ENCODE measurements at places on chromosomes 16 and 17.
A peak's percentile ranks its signal among the peaks of the same experiment; 100 is the strongest.

DNA sequence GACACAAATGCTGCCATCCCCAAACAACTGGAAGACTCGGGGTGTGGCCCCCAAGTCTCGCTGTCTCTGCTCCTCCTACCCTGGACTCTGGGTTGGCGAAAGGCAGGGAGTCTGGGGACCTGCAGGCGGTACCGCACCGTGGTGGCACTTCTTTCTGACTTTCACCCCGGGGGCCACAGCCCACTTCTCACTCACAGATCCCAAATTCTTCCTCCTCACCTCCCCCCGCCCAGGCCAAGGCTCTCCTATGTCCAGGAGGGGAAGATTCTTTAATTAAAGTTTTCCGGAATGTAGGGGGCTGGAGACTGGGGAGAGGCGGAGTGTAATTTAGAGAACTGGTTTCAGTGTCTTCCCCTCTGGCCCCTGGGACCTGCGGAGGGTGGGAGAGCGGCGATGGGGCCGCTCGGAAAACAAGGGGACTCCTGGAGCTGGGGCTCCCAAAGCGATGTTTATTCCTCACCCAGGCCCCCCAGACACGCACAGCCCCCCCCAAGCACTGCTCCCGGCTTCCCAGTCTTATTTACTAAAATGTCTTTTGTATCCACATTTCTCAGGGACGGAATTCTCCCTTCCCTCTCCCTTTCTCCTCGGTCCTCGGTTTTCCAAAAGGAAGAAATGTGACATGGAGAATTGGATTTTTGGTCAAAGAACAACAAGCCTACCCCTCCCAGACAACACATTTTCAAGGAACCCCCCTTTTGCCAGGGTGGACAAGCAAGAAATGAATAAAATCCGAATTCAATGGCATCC lies 1.2 kb downstream of the WNT3 start:
- no peak for DNase-seq

GRCh38 chr16:75774197-75774596 lies 47.9 kb upstream of the CPHXL start:
- DNase-seq, result no peak

DNA sequence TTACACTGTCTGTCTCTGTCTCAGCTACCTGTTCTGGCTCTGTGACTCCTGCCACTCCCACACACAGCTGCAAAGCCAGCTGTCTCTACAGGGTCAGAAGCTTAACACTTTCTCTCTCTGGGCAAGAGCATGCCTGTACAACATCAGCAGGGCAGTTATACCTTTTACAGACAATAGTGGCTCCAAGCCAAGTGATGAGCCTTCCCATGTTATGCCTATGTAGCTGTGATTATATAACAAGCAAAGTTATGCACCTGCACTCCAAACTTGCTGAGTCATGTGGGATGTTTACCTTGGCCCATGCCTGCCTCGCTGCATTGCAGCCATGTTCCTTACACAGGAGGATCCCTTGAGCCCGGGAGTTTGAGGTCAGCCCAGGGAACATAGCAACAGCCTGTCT lies 31.8 kb upstream of the APPBP2 start:
- DNase-seq, result no peak

DNA sequence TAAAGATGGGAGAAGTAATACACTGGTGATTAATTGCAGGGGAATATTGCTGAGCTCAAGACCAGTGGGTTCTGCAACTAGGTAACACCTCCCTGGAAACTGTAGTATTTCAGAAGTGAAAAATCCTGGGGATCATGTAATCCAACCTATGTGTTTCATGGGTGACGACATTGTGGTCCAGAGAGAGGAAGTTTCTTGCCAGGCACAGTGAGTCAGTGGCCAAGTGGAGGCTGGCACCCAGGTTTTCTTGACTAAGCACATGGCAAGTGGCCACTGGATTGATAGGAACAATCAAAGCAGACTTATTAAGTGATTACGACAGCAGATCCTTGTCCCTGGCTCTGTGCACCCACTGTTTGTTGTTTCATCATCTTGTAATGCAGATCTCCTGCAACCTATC lies 14.6 kb upstream of the CIITA start:
- DNase-seq, result no peak

DNA sequence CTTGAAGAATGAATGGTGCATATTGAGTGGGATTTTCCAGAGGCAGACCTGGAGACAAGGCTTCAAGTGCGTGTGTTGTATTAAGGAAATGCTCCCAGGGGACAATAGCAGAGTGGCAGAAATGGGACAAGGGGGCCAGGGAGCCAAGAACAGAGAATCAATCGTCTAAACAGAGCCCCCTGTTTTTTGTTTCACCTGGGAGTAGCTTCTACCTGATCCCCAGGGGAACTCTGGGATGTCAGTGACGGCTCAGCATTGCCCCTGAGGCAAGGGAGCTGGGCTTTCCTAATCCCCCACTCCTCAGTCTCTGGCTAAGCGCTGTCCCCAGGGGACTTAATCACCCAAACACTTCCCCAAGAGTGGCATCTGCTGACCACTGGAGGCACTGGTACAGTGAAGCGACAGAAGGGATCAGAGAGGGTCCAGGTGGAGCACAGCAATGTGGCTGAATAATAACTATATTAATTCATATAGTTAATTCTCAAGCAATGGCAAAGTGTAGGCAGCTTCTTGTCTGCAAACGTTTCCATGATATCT lies 35.7 kb upstream of the C16orf78 start:
- DNase-seq, result no peak

- DNase-seq, result no peak
Measured at GRCh38 chr17:81428948-81429774, 33.9 kb downstream of the BAHCC1 start.

DNA sequence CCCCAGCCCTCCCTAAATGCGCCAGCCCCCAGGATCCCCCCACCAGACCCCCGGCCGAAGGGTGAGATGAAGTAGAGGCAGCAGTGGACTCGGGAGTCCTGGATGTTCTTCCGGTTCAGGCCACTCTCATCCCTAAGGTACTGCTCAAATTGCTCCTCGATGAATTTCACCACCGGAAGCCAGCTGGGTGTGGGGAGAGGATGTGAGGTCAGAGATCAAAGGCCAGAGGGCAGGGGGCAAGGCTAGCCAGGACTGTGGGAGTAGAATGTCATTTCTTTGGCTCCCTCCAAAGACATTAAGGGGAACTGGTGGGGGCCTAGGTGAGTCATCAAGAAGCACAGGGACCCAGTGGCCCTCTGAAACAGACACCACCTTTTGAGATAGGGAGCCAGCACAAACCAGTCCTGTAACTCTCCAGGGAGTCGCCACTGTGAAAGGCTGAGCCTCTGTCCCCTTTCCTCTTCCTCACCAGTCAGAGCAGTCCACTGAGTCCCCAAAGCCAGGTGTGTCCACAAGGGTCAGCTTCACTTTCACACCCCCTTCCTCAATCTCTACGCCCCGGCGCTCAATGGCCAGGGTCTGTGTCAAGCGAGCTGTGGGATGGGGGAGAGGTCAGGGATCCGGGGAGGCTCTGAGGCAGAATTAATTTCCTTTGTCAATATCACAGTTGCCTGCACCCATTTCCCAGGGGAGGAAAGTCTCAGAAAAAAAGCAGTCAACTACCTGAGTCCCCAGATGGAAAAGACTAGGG lies 895 bp downstream of the SEPTIN1 start:
- peak; percentile 73 for DNase-seq

DNA sequence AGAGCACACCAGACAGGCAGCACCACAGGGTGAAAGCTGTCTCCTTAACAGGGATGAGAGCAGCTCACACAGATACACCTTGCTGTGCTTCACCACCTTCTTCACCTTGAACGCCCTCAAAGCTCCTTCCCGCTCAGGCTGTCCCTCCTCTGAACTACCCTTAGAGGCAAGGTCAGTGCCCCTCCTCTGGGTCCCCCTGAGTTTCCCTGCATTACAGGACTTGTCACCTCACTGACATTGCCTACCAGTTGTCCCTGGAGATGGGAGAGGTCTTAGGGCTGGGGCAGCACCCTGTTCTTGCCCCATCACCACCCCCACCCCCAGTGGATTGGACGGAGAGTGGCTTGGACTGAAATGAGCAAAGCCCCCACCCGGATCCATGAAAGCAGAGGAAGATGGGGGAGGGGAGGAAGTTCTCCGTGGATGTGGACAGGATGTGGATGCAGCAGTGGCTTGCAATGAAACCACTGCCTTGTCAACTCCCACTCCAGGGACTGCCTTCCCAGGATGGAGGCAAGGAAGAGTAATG lies 73.2 kb upstream of the CDH5 start:
- no peak for DNase-seq

DNA sequence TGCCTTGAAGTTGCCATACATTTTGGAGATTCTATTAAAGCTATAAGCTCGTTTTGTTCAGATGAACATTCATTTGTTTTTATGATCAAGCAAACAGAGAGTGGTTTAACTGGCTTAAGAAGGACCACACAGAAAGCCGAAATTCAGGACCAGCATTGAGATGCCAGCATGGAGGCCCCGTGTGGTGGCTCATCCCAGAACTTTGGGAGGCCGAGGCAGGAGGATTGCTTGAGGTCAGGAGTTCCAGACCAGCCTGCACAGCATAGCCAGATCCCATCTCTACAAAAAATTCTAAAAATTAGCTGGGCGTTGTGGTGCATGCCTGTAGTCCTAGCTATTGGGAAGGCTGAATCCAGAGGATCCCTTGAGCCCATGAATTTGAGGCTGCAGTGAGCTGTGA lies 45.9 kb upstream of the KIFC3 start:
- DNase-seq, result no peak

DNA sequence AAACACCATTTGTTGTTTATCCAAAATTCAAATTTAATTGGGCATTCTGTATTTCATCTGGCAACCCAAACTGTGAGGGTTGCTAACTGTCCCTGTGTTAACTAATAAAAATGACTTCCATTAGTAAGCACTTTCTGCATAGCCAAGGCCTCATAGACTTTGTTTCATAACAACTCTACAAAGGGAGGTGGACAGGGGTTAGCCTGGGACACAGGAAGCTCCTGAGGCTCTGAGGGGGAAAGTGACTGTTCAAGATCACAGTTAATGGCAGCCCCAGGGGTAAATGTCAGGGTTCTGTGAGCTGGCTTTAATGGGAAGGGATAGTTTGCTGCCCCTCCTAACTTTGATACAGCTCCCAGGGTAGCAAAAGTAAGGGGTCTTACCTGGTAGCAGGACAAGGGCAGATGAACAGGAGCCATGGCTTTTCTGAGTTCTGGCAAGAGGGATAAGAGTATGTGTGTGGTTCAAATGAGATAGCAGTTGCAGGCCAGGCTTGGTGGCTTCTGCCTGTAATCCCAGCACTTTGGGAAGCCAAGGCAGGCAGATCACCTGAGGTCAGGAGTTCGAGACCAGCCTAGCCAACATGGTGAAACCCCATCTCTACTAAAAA lies 2.2 kb downstream of the HEATR9 start:
- no peak for DNase-seq

DNA sequence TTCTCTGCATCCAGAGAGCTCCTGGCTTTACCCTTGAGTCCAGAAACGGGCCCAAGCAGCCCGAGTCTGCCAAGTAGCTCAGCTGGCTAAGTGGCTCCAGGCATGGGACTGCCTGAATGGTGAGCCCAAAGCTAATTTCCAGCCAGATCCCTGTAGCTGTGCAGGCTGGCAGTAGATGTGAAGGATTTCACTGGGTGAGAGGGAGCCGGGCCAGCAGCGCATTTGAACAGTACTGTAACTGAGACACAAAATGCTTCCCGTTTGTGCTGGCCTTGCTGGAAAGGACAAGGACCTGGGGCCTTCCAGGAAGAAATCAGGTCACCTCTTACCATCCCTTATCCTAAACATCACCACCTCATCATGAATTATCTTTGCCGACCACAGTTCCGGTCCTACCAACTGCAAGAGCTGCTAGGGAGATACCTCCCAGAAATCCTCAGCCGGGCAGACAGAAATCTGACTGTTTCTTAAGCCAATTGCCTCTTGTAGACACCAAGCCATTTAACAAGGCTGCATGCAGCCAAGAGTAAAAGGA lies 3.7 kb downstream of the TIMP2 start:
- no peak for DNase-seq

DNA sequence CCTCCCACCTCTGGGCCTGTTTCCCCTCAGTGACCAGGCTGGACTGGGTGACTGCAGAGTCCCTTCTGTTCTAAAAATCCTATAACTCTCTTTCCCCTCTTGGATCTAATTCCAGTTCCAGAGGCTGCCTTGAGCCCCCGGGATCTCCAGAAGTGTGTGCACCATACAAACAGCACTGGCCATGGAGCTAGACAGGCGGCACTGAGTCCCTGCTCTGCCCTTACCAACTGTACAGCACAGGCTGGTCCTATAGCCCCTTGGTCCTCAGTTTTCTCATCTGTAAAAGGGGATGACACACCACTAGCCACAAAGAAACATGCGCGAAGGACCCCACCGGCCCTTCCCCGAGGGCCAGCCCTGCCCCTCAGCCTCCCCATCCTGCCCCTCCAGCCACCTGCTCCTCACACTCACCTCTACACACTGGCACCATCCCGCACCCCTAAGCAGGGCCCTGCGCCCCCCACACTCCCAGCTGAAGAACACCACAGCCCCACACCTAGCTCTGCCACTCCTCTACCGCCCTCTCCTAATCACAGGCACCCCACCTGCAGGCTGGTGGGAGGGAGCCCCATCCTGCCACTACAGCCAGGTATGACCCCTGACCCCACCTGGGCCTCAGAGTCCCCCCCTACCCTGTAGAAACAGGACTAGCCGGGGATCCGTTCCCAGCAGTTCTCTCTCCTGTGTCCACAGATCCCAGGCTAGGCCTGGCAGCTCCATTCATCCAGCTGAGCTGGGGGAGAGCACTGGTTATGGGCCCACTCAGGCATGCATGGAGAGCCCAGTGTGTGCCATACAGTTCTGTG lies 913 bp upstream of the KRT16 start:
- DNase-seq, result no peak

DNA sequence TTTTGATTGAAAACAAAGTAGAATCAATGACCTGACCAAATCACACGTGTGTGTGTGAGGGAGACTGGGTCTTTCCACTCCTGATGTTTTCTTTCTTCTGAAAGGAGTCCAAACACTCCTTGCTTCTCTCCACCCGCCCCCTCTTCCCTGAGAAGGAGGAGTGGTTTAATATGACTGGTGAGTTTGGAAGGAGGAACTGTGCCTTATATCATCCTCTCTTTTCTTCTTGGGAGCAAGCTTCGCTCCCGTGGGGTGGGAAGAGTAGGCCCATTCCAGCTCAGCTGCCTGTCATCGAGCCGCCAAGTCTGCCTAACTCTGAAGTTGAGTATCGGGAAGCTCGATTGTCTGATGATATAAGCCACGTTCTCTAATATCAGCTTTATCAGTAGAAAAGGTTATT lies 96.5 kb downstream of the YPEL2 start:
- DNase-seq, result no peak

- DNase-seq, result no peak
Measured at GRCh38 chr17:15485045-15485444, 17.6 kb upstream of the CDRT4 start.

GRCh38 chr16:18931756-18932155 lies 5.5 kb upstream of the SMG1 start:
- no peak for DNase-seq

GRCh38 chr16:56547949-56548567 lies 16.8 kb upstream of the MT4 start:
- DNase-seq, result no peak

GRCh38 chr16:11258553-11259492 lies 2.8 kb upstream of the SOCS1 start:
- no peak for DNase-seq

- DNase-seq, result no peak
Measured at GRCh38 chr16:50580180-50580798, 32.1 kb downstream of the NKD1 start.
